ENCODE measurements at places on chromosomes 3 and 15.

DNA sequence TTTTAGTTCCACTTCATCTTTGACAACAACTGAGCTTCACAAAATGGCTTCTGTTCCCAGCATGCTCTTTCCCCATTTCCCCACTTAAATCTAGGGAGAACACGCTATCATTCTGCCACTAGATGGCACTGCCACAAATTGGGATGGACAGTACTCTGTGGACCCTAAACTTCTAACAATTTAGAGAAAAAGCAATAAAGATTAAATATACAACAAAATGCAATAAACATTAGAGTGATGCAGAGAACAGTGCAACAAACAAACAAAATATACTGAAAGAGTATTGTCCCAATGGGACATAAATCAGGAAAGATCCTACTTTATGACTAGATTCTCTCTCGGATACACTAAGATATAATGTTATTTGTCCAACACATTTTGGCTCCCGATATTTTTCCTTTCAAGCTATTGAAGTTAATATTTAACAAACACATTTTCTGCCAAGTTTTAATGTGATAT is 169.7 kb upstream of the TMCO5A start:
- DNase-seq: no peak

DNA sequence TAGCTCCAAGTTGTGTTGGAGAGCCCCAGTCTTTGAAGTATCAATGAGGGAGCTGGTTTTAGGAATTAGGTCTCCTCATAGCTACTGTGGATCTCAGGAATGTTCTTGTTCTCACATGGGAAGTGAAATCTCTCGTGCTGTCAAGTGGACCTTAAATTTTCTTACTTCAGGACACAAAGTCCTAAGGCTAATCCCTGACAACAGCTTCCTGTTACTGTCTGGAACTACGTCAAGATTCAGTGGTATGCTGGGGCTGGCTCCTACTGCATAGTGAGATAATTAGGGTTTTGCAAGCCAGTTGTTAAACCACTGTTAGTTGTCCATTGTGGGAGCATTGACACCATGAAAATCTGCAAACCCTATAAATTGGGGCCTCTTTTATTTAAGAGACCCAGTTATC is 22.8 kb downstream of the MESP1 start:
- no peak for DNase-seq

DNA sequence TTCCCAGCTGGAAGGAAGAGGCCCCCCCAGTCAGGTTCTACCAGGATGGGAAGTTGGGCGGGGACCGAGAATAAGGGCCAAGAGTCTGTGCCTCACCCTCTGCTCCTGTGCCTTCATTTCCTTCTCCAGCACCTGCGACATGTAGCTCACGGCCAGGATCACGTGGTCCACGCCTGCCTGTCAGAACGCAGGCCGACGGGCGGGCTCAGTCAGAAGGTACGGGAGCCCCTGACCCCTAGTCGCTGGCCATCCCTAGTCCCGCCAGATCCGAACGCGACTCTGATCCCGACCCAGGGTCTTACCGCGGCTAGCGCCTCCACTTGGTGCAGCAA is 489 bp downstream of the GMPPB start:
- peak; percentile 20 for DNase-seq

DNA sequence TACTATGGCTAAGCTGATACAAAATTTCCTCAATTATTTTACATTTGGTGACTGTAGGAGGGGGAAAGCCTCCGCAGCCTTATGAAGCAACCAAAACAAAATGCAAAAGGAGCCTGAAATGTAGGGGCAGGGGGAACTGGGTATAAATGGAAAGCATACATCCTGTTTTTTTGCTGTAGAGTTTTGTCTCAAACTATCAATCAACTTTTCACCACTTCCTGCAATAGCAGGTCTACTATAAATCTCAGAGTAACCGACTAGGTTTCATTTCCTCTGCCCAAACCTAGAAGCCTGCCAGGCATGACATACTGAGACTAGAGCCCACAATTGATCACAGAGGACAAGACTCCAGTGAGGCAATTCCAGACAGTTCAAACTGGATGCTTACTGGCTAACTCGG is 91.3 kb downstream of the SHQ1 start:
- DNase-seq: no peak

GRCh38 chr3:103705641-103706040 is 1270.8 kb downstream of the ZPLD1 start:
- DNase-seq: no peak

- DNase-seq: no peak
Measured at GRCh38 chr3:12479919-12480427, 4.3 kb upstream of the TSEN2 start.

DNA sequence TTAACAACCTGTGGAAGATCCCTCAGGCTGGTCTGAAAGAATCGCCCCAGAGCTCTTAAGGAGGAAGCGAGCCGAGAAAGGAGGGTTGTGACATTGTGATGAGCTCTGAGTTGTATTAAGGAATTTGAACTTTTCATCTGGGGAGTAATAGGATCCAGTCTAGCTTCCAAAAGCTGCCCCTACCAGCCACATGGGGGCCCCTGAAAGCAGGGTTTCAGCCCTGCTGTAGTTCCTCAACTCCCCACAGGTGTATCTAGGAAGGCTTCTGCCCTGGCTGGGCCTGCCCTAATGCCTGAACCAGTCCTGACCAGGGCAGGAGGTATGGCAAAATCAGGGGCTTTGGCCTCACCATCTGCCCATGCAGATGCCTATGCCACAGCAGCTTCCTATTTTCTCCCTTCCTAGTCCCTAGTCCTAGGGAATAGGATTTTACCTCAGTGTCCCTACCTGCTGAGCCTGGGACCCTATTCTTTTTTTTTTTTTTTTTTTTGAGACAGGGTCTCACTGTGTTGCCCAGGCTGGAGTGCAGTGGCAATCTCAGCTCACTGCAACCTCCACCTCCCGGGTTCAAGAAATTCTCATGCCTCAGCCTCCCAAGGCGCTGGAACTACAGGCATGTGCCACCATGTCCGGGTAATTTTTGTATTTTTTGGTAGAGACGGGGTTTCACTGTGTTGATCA is 5.0 kb upstream of the AP3S2 start:
- no peak for DNase-seq

GRCh38 chr3:69214241-69214640 is 91.8 kb upstream of the LMOD3 start:
- no peak for DNase-seq

GRCh38 chr15:34206011-34206410 is 3.9 kb downstream of the KATNBL1 start:
- DNase-seq: no peak

GRCh38 chr15:70156671-70157271 is 59.1 kb upstream of the TLE3 start:
- no peak for DNase-seq

DNA sequence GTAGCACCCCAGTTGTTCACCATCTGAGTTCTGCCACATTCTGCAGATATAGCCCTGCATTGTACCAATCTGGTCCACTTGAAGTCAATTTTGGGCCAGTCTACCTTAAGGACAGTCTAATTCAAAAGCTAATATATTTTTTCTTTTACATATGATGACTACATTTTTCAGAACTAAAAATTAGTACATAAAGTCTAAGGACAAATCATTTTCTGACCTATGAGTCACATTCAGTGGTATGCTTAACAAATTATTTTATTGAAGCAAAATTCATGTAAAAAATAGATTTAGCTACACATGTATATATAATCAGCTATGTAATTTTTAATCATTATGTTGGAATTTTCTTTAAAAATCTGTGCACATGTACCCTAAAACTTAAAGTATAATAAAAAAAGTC is 52.1 kb upstream of the IL12A start:
- DNase-seq: no peak

GRCh38 chr3:25945366-25945765 is 155.5 kb downstream of the OXSM start:
- no peak for DNase-seq

DNA sequence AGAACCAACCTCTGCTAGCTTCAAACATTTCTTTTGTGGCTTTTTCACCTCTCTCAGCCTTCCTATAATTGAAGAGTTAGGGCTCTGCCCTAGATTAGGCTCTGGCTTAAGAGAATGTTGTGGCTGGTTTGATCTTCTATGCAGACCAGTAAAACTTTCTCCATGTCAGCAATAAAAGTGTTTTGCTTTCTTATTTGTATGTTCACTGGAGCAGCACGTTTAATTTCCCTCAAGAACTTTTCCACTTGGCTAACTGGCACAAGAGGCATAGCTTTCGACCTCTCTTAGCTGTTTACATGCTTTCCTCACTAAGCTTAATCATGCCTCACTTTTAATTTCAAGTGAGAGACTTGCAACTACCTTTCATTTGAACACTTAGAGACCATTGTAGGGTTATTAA is 964.7 kb downstream of the ROBO2 start:
- DNase-seq: no peak

GRCh38 chr3:25229586-25229985 is 198.5 kb upstream of the RARB start:
- DNase-seq: no peak

GRCh38 chr3:165070682-165071081 is 7.6 kb downstream of the SI start:
- no peak for DNase-seq

DNA sequence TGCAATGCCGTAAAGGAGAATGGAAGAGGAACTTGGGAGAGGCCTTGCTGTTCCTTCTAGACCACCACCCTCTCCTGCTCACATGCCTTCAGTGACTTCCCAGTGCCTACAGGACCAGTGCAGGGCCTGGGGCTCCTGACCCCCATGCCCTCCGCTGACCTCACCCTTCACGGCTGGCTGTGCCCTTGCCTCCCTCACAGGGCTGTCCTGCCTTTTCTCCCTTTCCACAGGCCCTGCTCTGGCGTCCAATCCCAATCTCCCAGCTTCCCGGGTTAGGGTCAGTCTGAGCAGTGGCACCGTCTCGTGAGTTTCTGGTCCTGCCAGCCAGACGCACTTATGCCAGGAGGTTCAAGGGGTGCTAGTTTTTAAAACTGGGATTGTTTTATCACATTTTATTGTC is 110.4 kb downstream of the WNT7A start:
- no peak for DNase-seq

DNA sequence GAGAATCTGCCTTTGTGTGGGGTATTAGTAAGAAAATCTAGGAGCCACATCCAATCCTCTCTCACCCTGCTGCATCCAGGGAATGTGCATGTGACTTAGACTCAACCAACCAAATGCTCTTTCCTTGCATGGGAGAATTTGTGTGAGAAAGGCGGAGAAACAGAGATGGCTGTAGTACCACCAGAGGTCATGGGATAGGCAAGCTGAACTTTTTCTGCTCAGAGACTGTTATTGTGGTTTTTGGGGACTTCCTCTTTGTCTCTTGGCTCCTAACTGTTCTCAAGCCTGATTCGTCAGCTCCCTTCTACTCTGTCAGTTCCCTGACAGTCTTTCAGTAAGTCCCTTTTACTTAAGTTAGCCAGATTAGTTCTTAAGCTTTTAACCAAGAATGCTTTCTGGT is 2.6 kb upstream of the ZSCAN2 start:
- DNase-seq: no peak

- no peak for DNase-seq
Measured at GRCh38 chr3:177833332-177833731, 636.0 kb upstream of the TBL1XR1 start.

DNA sequence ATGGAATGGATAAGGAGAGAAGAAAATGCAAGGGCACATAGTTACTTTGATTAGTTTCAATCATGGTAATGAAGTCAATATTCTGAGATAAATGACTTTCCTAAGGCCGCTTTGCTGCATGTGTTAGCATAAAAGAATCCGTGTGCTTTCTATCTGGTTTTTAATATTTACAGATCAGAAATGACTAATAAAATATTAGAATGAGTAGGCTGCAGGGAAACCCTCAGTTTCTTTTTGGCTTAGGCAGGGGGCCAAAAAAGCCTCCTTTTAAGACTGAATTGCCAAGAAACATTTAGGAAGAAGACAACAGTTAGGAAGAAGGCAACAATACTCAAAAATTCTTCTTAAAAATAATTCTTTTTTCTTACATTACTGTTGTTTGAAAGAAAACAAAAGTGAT is 11.6 kb downstream of the NEK11 start:
- DNase-seq: no peak

DNA sequence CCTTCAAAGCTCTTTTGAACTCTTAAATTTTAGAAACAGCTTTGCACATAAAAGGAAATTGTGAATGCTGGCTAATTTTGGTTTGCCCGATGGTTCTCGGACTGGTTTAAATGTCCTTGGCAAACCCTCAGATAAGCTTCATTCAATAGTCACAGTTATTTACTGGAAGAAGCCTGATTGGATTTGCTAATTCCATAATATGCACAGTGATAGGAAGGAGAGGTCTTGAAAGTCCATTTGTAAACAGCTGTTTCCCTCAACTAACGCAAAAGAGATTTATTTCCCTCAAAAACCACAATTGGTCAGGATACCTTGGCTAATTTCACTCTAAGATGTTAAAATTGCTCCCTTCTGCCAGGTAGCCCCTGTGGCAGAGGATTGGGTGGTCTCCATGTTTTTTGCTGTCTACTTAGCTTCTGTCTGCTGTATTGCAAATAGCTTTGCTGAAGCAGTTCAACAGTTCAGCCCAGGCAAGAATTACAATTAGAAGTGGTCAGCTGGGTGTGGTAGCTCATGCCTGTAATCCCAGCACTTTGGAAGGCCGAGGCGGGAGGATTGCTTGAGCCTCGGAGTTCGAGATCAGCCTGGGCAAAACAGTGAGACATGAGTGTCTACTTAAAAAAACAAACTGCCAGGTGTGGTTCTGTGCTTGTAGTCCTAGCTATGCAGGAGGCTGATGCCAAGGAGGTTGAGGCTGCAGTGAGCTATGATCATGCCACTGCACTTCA is 30.6 kb upstream of the PROK2 start:
- DNase-seq: no peak

GRCh38 chr15:78684657-78685056 is 43.6 kb upstream of the CHRNB4 start:
- no peak for DNase-seq
